ENCODE measurements at places on chromosomes 16 and 17. TPM values are rescaled to one million over a fixed set of nuclear protein-coding genes. Genes with fewer than 3 reads are reported as not detected.

DNA sequence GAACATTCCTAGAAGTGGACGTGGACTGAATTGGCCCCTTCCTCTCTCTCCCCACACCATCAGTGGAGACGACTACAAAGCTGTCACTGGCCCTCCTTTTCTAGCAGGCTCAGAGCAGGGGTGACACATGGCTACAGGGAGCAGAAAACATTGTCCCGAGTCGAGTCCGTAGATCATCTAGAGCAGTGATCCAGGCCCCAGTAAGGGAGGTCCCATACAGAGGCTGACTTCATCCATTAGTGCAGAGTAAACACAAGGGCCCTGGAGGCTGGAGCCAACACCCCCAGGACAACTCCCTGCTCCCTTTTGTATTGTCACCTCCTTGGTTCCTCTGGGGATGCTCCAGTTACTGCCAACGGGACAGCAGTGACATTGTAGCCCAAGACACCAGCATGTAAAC is 130.7 kb downstream of the CMIP start:
- no peak for DNase-seq

- no peak for DNase-seq
Observed at GRCh38 chr17:35238821-35239220, 4.1 kb upstream of the SLFN5 start.

DNA sequence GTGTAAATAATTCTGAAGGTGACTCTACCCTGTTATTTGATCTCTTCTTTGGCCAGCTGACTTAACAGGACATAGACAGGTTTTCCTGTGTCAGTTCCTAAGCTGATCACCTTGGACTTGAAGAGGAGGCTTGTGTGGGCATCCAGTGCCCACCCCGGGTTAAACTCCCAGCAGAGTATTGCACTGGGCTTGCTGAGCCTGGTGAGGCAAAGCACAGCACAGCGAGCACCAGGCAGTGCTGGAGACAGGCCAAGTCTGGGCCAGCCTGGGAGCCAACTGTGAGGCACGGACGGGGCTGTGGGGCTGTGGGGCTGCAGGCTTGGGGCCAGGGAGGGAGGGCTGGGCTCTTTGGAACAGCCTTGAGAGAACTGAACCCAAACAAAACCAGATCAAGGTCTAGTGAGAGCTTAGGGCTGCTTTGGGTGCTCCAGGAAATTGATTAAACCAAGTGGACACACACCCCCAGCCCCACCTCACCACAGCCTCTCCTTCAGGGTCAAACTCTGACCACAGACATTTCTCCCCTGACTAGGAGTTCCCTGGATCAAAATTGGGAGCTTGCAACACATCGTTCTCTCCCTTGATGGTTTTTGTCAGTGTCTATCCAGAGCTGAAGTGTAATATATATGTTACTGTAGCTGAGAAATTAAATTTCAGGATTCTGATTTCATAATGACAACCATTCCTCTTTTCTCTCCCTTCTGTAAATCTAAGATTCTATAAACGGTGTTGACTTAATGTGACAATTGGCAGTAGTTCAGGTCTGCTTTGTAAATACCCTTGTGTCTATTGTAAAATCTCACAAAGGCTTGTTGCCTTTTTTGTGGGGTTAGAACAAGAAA is 5.1 kb downstream of the STH start:
- DNase-seq, result peak; percentile 80

The TMEM235 gene
- total RNA-seq, result not detected

DNA sequence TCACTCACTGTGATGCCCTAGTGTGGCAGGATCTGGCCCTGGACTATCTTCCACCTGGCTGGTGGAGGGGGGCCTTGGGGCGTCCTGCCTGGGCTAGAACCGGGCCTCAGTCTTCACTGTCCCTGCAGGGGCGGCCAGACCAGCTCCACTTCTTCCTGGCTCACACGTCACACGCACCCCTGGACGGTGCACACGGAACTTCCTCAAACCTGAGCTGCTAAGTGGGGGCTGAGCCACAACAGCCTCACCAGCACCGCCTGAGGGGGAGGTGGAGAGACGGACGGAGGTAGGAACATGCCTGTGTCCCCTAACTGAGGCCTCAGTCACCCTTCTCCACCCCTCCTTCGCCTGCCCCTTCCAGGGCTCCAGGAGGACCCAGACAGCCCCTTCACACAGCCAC is 36.6 kb downstream of the TIMM22 start:
- no peak for DNase-seq

DNA sequence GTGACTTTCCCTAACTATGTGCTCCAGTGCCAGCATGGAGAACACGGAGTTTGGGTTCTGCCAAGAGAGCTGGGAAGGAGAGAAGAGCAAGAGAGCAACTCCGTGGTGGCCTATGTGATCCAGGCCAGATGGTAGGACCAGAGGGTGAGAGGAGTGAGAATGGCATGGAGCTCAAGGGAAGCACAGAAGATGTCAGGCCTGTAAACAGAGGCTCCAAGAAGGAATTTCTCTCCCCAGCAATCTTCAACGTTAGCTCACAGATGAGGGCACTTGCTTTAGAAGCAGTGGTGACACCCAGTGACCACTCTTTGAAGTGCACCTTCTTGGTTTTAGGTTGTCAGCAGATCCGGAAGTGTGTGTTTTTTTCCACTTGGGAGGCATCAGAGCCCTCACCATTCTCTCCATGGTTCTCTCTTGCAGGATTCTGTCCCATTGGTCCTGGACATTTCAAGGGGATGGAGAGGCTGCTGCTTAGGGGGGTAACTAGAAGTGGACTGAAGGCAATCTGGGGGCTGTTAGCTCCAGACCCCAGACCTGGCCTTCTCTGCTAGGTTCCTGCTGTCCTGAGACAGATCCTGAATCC is 18.1 kb upstream of the TMEM98 start:
- DNase-seq, result peak; percentile 60

Measured in mucosa of descending colon (tissue), 3 donors.